ENCODE measurements at places on chromosomes 5 and 9. TPM values are rescaled to one million over a fixed set of nuclear protein-coding genes. Genes with fewer than 3 reads are reported as not detected.

DNA sequence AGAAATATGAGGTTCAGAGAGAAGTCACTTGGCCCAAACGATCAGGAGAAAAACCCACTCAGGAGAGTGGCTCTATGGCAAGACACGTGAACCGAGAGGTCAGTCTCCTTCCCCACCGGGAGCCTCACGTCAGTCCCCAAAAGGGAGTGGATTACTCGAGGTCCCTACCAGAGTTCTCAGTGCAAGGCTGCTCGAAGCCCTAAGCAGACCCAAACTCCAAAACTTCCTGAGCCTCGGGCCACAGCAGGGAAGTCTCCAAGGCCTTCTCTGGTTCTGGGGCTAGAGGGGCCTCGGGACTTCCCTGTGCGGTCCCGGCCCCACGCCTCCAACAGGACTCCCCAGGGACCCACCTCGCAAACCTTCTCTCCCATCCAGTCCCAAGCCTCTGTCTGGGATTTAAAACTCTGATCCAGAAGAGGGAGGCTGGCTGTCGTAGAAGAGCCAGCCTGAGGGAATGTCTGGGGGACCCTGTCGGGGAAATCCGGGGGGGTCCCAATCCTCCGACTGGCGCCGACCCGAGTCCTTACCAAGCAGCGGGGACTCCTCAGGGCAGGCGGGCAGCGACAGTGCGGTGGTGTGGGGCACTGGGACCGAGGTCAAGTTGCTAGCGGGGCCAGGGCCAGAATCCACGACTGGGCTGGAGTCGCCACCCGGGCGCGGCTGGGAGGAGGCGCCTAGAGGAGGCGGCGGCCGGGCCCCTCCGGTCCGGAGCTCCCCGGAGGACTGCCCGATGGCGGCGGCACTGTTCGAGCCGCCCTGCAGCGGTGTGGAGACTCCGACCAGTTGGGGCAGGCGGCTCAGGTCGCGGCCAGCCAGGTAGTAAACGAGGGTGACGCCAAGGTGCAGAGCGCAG, 679 bp downstream of the B4GALT1 start:
- no peak for DNase-seq

DNA sequence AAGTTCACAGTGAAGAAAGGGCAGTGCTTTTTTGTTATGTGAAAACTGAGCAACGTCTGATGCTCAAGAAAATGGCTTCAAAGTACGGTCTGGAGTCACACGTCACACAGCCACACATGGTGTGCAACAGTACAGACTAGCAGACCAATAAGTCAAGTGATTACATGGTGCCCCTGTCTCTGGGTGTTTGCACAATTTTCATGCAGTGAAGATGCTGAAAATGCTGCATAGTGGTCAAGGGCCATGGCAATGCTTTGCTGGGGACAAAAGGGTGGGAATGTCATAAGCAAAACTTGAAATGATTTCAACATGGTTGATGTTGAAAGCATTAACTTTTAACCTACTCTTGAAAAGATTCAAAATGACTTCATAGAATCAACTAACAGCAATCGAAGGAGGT, 231.2 kb downstream of the EBF1 start:
- no peak for DNase-seq

- no peak for DNase-seq
Measured at GRCh38 chr9:70352356-70352755, 62.1 kb downstream of the KLF9 start.

DNA sequence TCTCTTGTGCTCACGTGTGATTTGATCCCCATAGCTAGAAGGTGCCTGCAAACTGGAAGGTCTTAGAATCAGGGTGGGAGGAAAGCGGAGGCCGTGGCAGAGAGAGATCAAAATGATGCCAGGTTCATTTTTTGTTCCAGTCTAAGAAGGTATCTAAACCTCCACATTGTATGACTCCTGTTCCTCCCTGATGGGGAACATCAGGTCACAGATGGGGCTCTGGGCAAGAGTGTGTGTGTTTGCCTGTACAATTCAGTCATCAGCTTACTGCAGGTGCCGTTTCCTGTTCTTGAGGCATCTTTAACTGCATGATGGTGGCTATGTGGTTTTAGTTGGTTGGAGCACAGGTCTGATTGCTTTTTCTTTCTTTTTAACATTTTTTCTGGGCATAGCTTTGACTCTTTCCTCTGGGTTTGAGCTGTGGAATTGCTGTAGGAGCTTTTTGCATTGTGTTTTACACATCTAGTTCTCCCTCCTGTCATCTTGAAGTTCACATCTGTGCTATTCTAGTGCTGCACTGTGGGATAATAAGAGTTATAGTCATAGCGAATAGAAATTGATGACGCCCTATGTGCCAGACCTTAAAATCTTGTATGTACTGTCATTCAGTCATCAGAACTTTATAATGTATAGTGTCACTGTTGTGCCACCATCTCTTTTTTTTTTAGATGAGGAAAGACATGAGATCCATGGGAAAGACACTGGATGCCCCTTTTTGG, 30.8 kb downstream of the ARHGAP26 start:
- no peak for DNase-seq

DNA sequence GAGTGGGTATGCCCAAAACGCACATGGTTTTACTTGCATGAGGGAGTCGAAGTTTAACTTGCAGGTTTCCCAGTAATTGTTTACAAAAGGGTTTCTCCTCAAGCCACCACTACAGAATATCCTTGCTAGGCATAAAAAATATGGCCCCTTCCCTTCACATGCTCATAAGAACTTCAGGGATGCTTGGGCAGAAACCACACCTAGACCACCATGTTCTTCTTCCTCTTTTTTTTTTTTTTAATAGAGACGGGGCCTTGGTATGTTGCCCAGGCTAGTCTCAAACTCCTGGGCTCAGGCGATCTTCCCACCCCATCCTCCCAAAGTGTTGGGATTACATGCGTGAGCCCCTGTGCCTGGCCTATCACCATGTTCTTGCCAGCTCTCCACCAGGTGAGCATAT, 18.6 kb upstream of the PLIN2 start:
- no peak for DNase-seq

DNA sequence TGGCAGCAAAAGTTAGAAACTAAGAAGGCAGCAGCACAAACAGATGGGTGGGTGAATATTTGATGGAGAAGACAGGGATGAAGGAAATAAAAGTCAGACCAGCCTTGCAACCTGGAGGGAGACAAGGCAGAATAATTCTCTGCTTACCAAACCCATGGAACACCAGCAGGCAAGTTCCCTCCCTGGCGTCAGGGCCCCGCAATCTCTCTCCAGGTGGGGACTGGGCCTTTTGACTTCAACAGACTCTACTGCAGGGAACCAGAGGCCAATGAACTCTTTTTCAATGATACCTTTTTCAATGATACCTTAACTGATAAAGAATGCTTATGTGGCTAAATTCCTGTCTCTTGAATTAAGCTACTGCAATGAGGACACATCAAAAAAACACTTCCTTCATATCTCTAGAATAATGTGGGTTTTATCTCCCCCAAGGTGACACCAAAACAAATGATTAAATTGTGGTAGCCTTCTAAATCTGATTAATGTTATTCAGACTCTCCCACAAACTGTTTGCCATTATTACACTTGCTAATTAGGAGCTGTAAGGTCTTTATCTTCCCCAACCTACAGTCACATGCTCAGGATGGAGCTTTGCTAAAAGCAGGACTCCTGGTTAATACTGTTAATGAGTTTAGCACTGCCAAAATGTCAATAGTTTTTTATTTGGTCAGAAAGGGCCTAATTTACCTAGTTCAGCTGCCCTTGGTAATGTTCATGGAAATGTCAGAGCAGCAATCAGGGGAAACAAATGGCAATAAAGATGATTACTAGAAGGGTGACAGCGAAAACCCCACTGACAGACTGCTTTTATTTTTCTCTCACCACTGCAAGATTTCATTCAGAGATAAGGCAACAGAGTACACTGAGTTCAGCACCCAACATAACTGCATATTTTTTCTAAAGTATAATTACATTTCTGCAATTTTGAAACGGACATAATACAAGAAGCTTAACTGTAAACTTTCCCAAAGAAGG, 165.5 kb downstream of the TSSK1B start:
- no peak for DNase-seq

GRCh38 chr9:17793713-17794622, 215.1 kb downstream of the SH3GL2 start:
- DNase-seq, result no peak

DNA sequence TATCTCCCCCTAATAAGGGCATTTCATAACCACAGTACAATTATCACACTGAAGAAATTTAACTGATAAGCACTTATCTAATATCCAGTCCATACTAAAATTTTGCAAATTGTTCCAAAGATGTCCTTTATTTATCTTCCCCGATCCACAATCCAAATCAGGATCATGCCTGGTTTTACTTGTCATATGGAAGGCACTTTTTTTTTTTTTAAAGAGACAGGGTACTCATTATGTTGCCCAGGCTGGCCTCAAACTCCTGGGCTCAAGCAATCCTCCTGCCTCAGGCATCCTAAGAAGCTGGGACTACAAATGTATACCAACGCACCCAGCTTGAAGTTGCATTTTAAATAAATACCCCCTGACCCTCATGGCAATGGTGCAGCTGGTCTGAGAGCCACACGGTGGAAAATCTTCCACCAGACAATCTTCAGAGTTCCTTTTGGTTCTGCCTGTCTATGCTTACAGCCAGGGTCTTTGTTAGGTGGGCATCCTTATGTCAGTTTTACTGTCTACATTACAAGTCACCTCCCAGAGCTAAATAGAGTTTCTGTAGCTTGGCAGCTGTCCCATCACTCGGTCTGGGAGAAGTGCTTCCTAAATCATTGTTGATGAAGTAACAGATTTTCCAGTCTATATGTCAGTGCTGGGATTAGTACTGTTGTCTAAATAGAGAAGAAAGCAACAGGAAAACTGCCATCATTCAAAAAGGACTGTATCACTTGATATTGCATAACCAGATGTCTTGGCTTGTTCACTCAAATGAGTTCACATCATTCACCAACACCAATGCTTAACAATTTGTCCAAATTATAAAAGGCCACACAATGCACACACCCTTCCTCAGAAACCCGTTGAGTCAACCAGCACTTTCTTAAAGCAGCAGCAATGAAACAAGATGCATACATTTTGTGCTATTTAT, 26.4 kb downstream of the PTPN3 start:
- DNase-seq, result no peak

GRCh38 chr5:14479143-14479696, 102.4 kb upstream of the OTULINL start:
- no peak for DNase-seq

- no peak for DNase-seq
Measured at GRCh38 chr9:73841018-73841417, 656.1 kb upstream of the RORB start.

DNA sequence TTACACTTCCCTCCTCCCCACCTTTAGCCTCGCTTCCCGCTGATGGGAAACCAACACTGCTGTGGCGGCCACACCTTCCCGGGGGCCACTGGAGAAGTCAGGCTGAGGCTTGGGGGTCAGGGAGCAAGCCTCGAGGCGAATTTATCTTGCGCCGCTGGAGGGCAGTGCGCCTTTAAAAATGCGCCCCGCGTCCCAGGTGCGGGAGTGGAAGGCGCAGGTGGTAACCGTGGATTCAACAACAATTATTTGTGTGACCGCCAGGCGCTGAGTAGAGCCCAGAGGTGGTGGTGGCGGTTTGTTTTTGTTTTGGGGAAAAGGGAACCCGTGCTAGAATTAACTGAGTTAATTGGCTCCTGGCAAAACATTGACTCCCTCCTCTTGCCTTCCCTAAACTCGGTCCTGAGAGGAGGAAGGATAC, 1.1 kb downstream of the CFAP77 start:
- no peak for DNase-seq

Gene CCDC152
- 0.81 TPM for total RNA-seq

Gene DMGDH
- total RNA-seq, result 0.85 TPM

Gene CMYA5
- 1.6 TPM for total RNA-seq

Measured in thoracic aorta (tissue), 2 donors.